ENCODE measurements at places on chromosomes 2 and 18.

DNA sequence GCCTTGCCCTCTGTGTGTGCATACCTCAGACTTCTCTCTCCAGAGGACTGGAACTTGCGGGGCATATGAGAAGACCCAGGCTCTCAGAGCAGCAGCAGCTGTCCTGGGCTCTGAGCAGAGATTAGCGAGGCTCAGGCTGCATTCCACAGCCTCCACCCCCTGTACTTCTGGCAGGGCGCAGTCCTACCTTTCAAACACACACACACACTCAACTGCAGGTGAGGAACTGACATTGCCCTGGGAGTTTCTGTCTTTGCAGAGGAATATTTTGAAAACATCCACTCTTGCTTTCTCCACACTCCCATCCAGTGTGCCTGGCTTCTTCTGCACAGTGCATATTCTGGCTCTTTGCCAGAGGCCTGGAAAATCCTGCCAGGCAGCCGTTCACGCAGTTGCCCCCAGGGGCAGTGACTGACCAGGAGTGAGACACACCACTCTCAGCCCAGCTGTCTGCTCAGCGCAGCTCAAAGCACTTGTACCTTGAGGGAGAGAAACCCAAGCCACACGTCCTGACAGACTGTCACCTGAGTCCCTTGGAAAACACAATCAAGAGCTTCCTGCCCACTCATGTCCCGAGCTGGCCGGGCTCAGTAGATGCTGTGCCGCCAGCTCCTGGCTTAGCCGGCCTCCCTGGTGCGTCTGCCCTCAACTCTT is 460.8 kb downstream of the RNF144A start:
- no peak for DNase-seq

GRCh38 chr2:2057125-2057721 is 273.9 kb downstream of the MYT1L start:
- peak; percentile 78 for DNase-seq

DNA sequence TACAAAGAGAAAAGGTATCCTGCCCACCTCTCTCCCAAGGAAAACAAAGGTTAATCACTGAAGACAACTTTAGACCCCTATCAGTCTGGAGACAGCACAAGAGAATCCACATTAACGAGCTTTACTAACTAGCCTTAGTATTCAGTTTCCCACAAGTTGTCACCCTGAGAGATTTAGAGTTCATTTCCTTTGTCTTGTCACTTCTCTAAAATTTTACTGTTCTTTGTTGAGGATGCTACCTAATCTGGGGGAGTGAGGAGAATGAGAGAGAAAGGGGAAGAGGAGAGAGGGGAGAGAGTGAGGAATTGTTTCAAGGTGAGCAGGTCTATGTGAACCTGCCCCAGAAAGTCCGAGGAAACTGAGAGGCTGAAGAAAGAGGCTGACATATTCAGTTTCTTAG is 28.4 kb downstream of the C2orf76 start:
- no peak for DNase-seq

GRCh38 chr2:120770176-120770575 is 34.5 kb downstream of the GLI2 start:
- DNase-seq, result no peak

DNA sequence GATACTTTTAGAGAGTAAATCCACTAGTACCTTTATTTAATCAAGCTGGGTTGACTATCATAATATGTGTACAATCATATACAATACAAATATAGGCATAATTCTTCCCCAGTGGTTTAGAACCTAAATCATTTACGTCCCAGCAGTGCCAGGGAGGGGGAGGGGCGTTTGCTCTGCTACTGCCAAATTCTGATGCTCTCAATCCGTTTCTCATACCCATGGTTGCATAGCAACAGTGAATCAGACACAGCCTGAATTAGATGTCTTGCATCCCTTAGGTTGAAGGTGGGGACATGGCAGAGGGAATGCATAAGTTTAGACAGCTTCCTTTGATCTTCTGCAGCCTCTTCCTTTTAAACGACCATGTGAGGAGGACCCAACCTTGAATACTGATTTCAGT is 135.4 kb downstream of the ABCA12 start:
- DNase-seq, result no peak

DNA sequence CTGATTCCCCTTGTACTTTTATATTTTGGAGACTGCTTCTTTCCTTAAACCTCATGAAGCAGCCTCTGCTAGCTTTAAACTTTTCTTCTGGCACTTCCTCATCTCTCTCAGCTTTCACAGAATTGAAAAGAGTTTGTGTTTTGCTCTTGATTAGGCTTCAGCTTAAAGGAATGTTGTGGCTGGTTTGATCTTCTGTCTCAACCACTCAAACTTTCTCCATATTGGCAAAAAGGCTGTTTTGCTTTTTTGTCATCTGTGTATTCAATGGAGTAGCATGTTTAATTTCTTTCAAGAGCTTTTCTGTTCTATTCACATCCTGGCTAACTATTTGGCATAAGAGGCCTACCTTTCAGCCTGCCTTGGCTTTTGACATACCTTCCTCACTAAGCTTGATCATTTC is 36.3 kb upstream of the MSTN start:
- DNase-seq, result no peak

DNA sequence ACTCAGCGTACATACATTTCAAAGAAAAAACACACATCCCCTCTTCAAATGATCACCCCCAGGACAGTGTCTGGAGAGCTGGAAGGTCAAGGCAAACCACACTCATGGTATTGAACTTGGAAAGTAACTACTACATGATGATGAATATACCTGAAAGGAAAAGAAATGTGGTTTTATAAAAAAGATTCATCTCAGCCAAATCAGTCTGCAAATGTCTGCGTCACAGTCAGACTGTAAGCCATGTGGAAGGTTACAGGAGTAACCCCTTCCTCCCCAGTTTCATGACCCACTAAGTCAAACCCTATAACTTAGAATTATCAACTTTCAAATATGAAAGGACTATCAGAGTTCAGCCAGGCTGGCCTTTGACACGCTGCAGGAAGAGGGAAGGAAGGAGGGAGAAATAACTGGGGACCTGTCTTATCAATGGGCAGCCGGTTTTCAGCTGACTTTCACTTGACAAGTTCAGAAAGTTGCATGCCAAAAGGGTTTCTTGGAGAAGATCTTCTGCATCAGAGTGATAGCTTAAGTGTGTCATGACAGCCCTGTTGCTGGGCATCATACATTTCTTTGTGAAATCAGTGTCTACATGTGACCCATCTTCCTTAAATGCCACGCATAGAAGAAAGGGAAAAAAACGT is 7.0 kb upstream of the BMP10 start:
- no peak for DNase-seq

GRCh38 chr2:137837830-137838229 is 126.4 kb upstream of the HNMT start:
- no peak for DNase-seq

GRCh38 chr2:12787891-12788801 is 71.4 kb downstream of the TRIB2 start:
- DNase-seq, result no peak

DNA sequence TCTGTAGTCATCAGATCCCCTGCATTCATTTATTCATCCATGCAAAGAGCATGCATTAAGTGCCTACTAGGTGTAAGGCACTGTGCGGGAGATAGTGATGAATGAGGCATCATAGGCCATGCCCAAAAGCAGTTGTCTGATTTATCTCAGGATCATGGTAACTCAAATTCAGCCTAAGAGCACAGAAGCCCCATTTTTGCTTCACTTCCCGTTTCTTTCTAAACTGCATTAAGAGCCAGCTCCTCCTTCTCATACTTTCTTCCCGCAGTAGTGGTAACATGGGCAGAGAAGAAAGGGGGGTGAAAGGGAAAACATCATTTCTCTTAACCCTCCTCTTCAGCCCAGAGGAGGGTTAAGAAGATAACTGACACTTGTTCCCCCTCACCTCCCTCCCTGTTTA is 2.9 kb downstream of the GPR45 start:
- DNase-seq, result no peak

DNA sequence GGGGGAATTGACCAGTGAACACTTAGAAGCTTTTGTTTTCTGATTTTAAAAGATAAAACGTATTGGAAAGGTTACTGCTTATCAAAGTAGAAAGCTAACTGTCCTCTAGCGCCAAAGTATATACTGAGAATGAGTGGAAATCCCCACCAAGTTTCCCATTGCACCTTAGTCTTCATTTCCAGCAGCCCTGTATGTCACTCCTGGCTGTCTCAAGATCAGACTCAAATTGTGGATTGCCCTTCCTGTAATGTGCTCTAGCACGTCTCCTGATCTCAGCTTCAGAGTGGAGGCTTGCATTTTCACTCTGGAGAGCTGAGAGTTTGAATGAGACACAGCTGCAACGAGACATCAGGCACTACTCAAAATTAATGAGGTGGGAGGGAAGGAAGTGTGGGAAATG is 26.6 kb downstream of the MFF start:
- DNase-seq, result peak; percentile 10

- DNase-seq, result no peak
These were observed 8.7 kb upstream of the INPP1 start for GRCh38 chr2:190334479-190335224.

GRCh38 chr2:38446418-38446817 is 69.3 kb upstream of the ATL2 start:
- no peak for DNase-seq

- DNase-seq, result peak; percentile 32
These were observed 12.4 kb upstream of the CCDC88A start for GRCh38 chr2:55431982-55432627.

- DNase-seq, result no peak
These were observed 49.5 kb downstream of the ATIC start for GRCh38 chr2:215361211-215361875.

GRCh38 chr2:217071416-217071815 is 211.6 kb upstream of the TNP1 start:
- no peak for DNase-seq

Data from activated CD4-positive, alpha-beta T cell treated with anti-CD3 and anti-CD28 coated beads, Interleukin-2, Interleukin-6, amounts not matched to agents 100 ng/mL and 50 ng/mL, durations not matched to agents 16 hours and 8 hours (primary cell).